NCI-H187 treated with DMSO at 0.1 percent for 48 hours (cell line): ENCODE measurements at places on chromosomes 6 and 20.

- no peak for DNase-seq
Observed at GRCh38 chr6:106866875-106867658, 107.5 kb downstream of the CD24 start.

DNA sequence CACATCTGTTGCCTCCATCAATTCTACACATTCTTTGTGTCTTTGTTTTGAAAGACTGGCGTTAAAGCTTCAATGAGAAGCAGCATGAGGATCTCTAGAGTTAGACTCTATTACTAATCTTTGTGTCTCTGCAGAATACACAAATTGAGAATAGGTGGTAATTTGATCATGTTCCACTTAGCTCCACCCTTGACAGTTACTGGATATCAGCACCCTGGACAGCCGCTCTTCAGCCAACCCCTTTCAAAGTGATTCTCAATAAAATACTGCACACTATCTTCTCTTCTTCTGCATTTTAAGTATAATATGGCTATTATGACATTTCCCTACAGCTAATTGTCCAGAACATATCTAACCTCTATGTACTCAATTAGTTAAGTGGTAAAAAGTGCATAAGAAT lies 54.3 kb upstream of the CNR1 start:
- DNase-seq: no peak

GRCh38 chr20:46965477-46965876 lies 70.8 kb downstream of the EYA2 start:
- DNase-seq: no peak

DNA sequence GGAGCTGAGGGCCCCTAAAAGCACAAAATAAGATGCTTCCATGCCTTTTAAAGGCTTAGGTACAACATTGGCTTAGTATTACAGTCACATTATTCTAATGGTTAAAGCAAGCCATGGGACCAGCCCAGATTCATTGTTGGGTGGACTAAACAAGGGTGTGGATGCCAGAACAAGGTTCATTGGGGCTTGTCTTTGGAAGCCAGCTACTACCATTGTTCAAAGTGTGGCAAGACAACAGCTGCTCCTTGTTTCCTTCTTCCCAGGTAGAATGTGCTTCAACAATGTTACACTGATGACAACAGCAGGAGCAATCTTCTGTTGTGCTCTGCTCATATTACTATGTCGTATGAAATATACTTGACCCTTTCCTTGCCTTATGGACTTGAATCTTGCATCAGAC lies 261.5 kb downstream of the TBC1D7 start:
- DNase-seq: no peak

DNA sequence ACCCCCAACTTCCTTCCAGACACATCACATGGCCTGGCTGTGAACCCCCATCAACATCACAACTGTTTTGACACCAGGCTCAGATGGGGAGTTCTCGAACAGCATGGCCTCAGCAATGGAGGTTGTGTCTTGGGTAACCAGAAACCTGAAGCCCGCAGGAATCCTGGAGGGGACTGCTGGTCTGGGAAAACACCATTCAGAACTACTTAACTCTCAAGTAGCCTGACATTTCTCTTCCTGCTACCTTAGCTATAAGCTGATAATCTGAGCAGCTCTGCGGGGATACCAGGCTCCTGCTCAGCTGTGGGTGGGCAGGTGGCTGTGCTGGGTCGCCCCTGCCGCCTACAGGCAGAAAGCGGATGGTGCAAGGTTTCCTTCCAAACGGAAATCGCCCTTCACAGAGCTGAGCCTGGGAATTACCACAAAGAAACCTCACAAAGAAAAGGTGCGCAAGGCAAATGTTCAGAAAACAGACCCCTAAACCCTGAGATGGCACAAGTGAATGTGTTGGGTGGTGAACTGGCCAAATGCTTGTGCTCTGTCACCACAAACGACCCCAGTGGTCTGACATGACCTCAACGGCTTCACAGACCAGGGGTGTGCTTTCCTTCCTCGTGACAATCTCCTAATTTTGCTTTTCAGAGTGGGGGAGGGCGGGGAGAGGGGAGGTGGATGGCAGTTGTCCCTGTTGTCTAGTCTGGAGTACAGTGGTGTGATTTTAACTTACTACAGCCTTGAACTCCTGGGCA lies 29.5 kb downstream of the SNX5 start:
- no peak for DNase-seq
